Head of caudate nucleus (tissue), 42 donors: ENCODE measurements at places on chromosomes 4 and X.

- DNase-seq: no peak
Measured at GRCh38 chr4:176036585-176037205, 28.9 kb upstream of the WDR17 start.

- no peak for DNase-seq
Measured at GRCh38 chrX:106484233-106484632, 127.5 kb upstream of the RADX start.

GRCh38 chr4:37383579-37384229, 139.2 kb downstream of the NWD2 start:
- DNase-seq: peak; percentile 35

- no peak for DNase-seq
Measured at GRCh38 chrX:115562480-115562847, 1.5 kb downstream of the PLS3 start.
